ENCODE measurements at places on chromosomes 7 and 10. TPM values are rescaled to one million over a fixed set of nuclear protein-coding genes. Genes with fewer than 3 reads are reported as not detected.

DNA sequence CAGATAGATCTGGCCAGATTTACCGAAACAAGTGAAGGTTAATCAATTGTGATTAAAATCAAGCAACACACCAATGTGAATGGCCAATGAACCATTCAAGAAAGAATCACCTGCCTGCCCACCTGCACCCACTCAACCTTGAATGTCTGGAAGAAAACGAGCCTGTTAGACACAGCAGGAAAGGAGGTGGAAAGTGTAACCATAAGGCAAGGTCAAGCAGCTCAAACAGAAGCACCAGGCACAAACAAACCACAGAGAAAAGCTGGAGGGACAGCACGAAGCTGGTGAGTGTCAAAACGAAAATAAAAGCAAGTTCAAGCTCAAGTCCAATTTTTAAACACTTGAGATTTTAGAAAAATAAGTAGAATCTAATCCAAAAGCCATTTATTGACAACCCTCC lies 64.9 kb downstream of the STEAP1B start:
- no peak for DNase-seq

GRCh38 chr7:2142386-2142785 lies 90.4 kb downstream of the MAD1L1 start:
- no peak for DNase-seq

GRCh38 chr7:115840702-115841101 lies 189.9 kb downstream of the TFEC start:
- no peak for DNase-seq

GRCh38 chr7:142870566-142871259 lies 14.8 kb downstream of the TRPV6 start:
- DNase-seq = no peak

The ITGA8 gene
- not detected for total RNA-seq

The SDK1 gene
- total RNA-seq = 1.6 TPM

The DGKI gene
- total RNA-seq = 21.6 TPM

GRCh38 chr7:79897166-79897565 lies 237.5 kb upstream of the GNAI1 start:
- no peak for DNase-seq

The TUBAL3 gene
- not detected for total RNA-seq

DNA sequence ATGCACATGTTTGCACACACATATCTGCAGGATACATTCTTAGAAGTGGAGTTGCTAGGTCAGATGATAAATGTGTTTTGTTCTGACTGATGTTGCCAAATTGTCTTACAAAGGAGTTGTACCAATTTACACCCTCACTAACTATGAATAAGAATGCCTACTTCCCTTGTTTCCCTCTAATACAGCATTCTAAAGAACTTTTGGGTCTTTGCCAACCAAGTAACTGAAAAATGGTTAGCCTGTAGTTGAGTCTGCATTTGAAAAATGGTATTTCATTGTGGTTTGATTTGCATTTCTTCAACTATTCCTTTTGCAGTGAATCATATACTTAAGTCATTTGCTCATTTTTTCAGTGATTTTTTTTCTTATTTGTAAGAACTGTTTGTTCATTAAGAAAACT lies 48.4 kb downstream of the TMEM26 start:
- peak; percentile 48 for DNase-seq

GRCh38 chr10:7610651-7611389 lies 55.9 kb downstream of the ITIH5 start:
- no peak for DNase-seq

DNA sequence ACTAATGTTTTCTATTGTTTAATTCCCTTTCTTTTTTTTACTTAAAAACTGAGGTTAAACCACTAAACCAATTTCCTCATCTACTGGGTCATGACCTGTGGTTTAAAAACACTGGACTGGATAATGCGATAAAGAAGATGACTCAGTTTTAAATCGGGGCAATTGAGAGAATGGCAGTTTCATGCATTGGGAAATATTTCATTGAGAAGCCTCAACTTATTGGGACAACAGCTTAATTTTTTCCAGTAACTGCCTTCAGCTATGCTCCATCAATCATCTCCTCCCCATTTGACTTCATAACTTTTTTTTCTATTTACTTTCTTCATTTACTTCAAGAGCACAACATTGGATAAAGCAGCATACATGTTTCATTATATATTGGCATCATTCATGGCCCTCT lies 61.8 kb upstream of the MET start:
- peak; percentile 51 for DNase-seq

GRCh38 chr10:104034401-104035193 lies 51.1 kb downstream of the COL17A1 start:
- no peak for DNase-seq

- no peak for DNase-seq
These were observed 99.8 kb downstream of the TES start for GRCh38 chr7:116310141-116310540.

- DNase-seq = no peak
These were observed 145.7 kb upstream of the FERD3L start for GRCh38 chr7:19290968-19291367.

DNA sequence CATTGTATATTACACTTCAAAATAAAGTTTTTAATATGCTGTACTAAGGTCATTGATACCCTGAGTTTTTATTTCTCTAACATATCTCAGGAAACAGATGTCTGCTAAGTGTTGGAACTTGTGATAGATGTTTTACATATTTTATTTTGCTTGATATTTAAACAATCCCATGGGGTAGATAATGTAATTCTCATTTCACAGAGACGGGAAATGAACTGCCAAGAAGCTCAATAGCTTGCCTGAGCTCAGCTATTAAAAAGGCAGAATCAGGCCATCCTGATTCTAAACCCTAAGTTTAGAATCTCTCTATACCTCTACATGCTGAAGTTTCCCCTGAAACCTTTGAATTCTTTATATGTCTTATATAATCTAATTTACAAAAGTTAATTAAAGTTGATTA lies 126.3 kb downstream of the LRRC18 start:
- DNase-seq = no peak

GRCh38 chr10:120375666-120376065 lies 81.4 kb upstream of the PLPP4 start:
- no peak for DNase-seq

- peak; percentile 79 for DNase-seq
These were observed 27.8 kb downstream of the RBM20 start for GRCh38 chr10:110671788-110672579.

The CYREN gene
- 69.9 TPM for total RNA-seq

The WAPL gene
- 32.6 TPM for total RNA-seq

- peak; percentile 91 for DNase-seq
These were observed 9.1 kb downstream of the CREB3L2 start for GRCh38 chr7:137992550-137993394.

GRCh38 chr10:87551326-87551725 lies 46.6 kb downstream of the MINPP1 start:
- DNase-seq = no peak

- DNase-seq = no peak
These were observed 43.0 kb downstream of the LEP start for GRCh38 chr7:128284102-128284501.

DNA sequence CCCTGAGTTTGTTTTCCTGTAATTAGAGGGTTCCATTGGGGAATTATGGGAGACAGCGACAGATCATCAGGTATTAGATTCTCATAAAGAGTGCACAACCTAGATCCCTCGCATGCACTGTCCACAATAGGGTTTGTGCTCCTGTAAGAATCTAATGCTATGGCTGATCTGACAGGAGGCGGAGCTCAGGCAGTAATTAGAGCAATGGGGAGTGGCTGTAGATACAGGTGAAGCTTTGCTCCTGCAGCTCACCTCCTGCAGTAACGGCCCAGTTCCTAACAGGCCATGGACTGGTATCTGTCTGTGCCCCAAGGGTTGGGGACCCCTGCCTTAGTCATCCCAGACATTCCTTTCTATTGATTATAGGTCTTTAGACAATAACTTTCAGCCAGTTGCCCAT lies 894 bp upstream of the ZSCAN21 start:
- DNase-seq = no peak

DNA sequence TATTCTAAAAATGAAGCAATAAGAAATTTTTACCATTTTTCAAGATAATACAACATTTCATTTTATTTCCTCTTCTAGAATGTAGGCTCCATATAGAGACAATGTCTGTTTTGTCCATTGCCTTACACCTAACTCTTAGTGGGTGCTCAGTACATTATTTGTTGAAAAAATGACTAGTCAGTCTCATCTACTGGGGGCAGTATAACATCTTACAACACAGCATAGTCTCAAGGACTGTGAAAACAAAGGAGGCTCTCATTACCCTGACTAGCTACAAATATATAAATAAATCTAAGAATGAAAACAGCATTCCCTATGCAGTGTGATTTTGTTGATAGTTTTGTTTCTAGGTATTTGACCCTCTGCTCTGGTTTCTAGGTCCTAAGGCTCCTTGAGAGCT lies 11.6 kb downstream of the CRPPA start:
- no peak for DNase-seq

DNA sequence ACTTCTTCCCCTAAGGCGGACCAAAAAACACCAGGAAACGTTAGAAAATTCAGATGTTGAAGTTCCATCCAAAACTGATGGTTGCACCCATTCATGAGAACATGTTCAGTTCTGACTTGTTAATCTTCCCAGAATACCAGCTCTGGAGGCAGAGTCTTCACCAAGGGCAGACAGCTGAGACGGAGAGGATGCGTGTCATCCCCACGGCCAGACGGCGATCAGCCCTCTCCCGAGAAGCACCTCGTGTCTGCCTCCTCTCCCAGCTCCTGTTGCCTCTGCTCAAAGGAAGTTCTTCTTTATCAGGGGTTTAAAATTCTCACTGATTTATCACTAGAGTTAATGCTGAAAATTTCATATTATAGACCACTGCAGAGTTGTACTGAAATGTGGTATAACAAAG lies 269.7 kb downstream of the ZMYND11 start:
- no peak for DNase-seq

The FAM25C gene
- not detected for total RNA-seq
